ENCODE measurements at places on chromosomes 3 and 15.

DNA sequence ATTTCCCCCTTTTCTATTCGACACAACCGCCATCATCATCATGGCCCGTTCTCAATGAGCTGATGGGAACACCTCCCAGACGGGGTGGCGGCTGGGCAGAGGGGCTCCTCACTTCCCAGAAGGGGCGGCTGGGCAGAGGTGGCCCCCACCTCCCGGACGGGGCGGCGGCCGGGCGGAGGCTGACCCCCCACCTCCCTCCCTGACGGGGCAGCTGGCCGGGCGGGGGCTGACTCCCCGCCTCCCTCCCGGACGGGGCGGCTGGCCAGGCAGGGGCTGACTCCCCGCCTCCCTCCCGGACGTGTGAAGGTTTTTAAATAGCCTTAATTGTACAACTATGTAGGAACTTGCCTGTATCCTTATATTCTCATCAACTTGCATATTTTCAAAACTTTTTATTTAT is 20.9 kb upstream of the SPSB4 start:
- no peak for DNase-seq

DNA sequence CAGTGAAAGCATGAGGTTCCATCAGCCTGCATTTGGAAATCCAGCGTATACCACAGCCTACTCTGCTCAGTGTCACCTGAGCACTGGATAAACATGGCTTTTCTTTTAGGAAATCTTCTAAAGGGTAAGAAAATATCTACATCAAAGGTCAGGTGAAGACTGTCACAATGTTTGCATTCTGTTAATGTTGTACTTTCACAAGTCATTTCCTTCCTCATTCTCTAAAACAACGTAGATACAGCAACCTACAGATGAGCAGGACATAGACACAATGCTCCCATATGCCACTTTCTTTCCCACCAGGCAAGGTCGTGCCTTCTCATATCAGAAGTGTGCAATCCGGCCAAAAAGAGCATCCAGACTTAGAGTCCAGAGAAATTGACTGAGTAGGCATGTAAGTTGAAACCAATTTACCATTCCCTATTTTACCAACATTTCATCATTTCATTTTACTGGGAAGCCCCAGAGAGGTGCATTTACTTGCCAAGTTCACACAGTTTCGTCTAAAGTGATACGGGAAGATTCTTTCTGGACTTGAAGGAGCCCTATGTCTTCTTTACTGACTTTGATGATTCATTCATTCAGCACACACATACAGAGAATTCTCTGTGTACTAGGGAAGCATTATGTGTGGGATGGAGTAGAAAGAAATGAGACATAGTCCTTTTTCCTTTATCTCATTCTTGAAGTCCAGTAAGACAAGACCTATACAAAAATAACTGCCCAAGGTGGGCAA is 30.6 kb upstream of the LPP start:
- DNase-seq, result no peak

DNA sequence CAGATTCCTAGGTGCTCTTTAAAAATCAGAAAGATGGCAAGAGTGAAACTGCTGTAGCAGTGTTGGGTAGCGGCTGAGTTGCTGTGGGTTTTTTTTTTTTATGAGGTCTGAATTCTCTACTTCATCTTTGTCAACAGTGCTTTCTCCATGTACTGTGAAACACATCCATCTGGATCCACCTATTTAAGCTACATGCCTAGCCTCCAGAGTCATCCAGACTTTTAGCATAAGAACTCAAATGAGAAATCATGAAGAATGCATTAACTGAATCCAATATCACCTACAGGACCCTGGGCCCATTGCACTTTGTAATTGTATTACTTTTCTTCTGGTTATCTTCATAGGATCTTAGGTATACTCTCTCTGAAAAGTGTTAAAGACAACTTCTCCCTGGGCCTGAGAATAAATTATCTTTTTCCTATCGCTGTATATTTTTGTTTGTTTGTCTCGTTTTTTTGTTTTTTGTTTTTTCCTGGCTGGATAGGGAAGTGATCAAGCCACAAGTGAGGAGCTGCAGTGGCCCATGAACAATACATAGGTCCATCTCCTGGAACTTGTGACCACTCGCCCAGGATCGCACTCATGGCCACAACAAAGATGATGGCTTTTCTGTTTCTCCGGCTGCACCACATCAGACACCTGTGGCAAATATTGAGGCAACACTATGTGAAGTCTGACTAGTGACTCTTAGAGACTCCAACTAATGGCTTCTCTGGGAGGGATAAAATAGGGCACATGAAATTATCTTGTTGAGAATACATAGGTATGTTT is 609.9 kb upstream of the AGTR1 start:
- DNase-seq, result no peak

GRCh38 chr15:64209680-64210334 is 47.0 kb upstream of the PPIB start:
- no peak for DNase-seq

DNA sequence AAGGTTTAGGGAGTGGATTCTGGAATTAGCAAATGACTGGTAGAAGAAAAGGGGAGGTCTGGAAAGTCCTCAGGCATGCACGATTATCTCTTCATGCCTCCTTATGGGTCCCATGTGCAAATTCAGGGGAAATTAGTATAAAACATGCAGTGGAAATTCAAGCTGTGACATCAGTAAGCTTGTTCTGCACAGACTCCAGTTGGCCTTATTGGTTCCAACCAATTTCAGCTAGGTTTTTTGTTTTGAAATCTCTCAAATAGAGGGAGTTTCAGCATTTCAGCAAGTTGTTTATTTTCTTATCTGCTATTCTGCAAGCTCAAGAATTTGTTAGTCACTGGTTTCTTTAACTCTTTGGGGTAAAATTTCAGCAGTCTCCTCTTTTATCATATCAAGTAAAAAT is 774 bp upstream of the TMCO5A start:
- DNase-seq, result no peak

- DNase-seq, result no peak
Observed at GRCh38 chr3:141305436-141305835, 62.9 kb upstream of the ZBTB38 start.

GRCh38 chr3:52120556-52121463 is 33.4 kb downstream of the POC1A start:
- no peak for DNase-seq

DNA sequence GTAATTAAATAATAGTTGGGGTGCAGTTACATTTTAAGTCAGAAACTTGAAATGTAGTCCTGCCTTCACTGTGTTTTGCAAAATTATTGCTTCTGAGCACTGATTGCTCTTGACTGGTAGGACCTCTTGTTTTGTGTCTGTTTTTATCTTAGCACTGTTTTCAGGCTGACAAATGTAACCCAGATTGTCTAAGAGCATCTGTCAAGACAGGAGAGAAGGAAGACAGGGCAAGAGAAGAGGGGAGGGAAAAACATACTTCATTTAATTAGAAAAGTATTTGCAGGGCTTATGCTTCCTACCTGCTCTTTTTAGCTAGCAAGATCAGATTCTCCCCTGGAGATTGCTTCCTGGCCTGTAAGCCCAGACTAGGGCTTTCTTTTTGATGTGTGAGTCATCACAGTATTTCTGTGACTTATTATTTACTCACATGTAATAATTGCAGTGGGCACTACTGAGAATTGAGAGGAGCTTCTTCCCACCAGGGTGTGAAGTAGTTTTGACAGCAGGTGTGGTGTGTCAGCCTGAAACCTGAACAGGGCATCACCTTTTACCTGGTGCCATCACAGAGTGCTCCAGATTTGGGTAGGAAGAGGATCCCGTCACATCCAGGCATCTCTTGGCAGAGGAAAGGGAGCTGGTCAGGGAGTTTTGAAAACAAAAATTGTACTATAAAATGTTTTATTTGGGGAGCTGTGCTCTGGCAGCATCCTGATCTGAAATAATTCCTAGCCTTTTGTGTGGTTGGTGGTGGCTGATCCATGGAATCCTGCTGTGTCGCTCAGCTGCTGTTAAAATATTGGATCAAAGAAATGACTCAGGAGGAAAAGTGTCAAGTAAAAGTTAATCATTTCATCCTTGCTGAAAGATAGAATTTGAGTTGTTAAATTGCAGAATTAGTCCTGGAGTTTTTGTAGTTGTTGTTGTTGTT is 98.2 kb downstream of the TMEM108 start:
- DNase-seq, result no peak

- no peak for DNase-seq
Observed at GRCh38 chr3:186930143-186930640, at the start of gene ST6GAL1. ST6GAL1 (plus strand) TSS chr3:186930526; CDS start chr3:187042704, 112,178 bp downstream.

DNA sequence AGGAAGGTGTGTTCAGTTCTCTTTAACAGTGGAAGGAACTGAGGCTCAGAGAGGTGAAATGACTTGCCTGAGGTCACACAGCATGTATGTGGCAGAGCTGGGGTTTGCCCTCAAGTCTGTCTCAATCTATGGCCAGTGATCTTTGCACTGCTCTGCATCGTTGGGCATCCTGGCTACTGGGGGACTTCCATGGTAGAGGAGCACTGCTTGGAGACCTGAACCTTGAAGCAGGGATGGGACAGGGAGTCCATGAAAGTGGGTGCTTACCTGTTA is 2.0 kb downstream of the CORO2B start:
- no peak for DNase-seq

GRCh38 chr3:181558870-181559269 is 152.9 kb upstream of the SOX2 start:
- no peak for DNase-seq

GRCh38 chr15:49769225-49769624 is 148.4 kb downstream of the DTWD1 start:
- no peak for DNase-seq

DNA sequence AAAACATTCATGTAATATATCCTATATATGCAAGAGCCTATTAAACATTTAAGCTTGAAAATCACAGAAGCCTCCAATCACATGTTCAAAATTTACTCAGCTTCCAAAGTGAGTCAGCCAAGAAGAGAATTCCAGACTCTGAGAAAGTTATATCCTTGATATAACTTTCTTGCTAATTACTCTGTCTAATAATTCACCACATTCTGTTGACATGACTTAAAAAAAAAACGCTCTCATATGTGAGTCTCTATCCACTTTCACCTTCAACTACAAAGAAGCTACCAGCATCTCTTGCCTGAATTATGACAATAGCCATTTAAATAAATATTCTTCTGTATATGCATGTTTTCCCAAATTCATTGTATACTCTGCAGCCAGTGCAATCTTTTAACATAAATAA is 1116.3 kb upstream of the CADM2 start:
- no peak for DNase-seq

- DNase-seq, result no peak
Observed at GRCh38 chr3:66397745-66398144, 103.1 kb downstream of the LRIG1 start.
